ENCODE measurements at places on chromosomes 11 and 22.

DNA sequence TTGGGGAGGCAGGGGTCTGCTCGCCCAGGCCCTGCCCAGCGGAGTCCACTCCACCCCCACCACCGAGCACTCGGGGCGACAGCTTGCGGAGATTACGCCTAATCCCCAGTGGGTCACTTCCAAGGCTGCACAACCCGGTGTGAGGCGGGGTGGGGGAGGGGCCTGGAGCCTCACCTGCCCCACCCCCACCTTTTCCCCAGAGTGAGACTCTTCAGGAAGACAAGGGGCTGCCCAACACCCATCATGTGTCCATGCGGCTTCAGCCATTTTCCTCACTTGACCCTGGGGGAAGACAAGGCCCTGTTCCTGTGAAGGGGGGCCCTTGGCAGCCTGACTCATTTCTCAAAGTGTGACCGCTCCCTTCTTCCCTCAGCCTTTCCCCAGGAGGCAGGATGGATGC is 12.5 kb downstream of the SYNGR1 start:
- no peak for DNase-seq

GRCh38 chr22:40346185-40347118 is at the start of gene ADSL:
Gene ADSL (plus strand): TSS chr22:40346500. CDS start chr22:40346559, 59 bp downstream.
- peak; percentile 92 for DNase-seq

DNA sequence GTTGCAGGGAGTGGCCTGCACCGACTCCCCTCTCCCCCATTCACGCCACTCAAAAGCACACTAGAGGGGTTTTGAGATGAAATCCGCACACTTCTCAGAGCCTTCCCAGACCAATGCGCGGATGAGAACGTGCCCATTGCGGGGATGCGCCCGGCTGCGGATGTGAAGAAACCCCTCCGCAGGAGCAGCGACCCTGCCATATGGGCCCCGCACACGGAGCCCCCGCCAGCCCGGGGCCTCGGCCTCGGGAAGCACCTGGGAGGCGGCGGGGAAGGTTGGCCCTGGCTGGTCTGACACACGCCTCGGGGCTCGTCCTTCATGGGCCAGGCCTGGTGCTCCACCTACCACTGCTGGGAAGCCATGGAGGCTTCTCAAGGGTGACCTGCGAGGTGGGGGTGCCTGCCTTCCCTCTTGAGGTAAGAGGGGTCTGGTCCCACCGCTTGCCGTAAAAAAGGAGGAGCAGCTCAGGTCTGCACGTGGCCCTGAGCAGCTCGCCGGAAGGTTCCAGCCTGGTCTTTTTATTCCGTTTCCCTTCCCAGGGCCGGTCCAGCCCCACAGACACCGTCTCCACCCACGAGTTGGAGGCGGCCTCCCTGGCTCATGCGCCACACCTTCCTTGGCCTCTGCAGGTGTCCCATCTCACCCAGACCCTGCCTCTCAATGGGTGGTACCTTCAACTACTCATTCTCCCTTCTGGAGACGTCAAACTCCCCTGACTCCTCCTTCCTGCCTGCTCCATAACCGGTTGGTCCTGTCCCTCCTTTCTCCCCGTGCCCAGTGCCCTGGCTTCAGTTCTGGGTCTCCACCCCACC is 39.4 kb downstream of the TRMU start:
- DNase-seq, result no peak

DNA sequence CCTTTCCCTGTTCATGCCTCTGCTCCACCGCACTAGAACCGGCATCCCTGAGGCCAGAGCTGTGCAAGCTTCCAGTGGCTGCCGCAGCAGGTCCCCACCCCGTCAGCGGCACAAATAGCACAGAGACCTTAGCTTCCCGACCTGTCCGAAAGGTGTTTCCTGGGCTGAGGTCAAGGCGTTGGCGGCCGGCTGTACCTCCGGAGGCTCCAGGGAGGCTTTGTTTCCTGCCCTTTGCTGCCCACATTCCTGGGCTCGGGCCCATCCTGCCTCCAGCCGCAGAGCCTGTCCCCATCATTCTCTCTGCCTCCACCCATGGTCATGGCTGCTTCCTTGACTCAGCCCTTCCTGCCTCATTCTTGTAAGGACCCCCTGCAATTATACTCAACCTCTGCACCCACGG is 31.2 kb downstream of the ARHGAP8 start:
- DNase-seq, result no peak

DNA sequence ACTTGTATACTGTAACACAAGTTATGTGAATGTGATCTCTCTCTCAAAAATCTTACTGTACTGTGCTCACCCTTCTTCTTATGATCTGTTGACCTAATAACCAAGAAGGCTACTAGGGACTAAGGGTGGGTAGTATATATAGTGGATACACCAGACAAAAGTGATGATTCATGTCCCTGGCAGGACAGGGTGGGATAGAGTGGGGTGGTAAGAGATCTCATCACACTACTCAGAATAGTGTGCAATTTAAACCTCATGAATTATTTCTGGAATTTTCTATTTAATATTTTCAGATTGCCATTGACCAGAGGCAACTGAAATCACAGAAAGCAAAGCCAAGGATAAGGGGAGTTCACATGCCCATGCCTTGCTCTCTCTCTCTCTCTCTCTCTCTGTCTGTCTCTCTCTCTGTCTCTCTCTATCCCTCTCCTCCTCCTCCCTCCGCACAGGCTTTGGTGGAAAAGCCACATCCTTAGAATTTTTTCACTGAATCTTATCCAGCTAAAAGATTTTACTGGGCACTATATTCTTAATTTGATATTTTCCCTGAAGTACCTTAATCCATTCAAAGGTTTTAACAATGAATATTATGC is 12.0 kb upstream of the STK33 start:
- DNase-seq, result no peak

- no peak for DNase-seq
Observed at GRCh38 chr11:36390963-36391471, 94.9 kb downstream of the PRR5L start.

DNA sequence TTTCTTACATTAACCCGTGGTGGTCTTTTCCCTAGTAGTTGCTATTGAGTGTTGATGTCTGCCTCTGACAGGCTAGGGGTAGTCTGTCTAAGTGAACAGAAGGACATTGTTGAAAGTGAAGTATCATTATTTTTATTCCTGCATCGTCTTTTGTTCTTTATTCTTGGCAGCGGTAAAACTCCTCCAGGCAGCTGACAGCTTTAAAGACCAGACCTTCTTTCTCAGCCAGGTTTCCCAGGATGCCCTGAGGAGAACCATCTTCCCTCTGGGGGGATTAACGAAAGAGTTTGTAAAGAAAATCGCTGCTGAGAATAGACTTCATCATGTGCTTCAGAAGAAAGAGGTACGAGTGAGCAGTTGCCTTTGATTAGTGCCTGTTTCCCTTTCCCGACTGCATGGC is 14.6 kb downstream of the TRMU start:
- no peak for DNase-seq

DNA sequence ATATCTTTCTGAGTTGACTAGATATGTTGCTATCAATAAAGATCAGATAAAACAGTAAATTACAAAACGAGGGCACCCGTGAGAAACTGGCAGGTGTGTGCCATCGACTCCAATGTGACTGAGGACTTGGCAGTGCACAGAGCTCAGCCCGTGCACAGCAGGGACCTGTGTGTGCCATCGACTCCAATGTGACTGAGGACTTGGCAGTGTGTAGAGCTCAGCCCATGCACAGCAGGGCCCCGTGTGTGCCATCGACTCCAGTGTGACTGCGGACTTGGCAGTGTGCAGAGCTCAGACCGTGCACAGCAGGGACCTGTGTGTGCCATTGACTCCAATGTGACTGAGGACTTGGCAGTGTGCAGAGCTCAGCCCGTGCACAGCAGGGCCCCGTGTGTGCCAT is 347.2 kb upstream of the B3GAT1 start:
- DNase-seq, result no peak

DNA sequence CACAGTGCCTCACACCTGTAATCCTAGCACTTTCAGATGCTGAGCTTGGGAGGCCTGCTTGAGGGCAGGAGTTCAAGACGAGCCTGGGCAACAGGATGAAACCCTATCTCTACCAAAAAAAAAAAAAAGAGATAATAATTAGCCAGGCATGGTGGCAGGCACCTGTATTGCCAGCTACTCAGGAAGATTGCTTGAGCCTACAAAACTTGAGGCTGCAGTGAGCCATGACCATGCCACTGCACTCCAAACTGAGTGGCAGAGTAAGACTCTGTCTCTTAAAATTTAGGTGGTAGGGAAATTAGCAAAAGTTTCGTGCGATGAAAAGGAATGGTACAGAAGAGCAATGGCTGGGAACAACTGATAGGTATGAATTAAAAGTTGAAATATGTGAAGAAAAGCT is 18.0 kb downstream of the ST13 start:
- no peak for DNase-seq

GRCh38 chr11:107504981-107505380 is 47.4 kb upstream of the CWF19L2 start:
- no peak for DNase-seq

DNA sequence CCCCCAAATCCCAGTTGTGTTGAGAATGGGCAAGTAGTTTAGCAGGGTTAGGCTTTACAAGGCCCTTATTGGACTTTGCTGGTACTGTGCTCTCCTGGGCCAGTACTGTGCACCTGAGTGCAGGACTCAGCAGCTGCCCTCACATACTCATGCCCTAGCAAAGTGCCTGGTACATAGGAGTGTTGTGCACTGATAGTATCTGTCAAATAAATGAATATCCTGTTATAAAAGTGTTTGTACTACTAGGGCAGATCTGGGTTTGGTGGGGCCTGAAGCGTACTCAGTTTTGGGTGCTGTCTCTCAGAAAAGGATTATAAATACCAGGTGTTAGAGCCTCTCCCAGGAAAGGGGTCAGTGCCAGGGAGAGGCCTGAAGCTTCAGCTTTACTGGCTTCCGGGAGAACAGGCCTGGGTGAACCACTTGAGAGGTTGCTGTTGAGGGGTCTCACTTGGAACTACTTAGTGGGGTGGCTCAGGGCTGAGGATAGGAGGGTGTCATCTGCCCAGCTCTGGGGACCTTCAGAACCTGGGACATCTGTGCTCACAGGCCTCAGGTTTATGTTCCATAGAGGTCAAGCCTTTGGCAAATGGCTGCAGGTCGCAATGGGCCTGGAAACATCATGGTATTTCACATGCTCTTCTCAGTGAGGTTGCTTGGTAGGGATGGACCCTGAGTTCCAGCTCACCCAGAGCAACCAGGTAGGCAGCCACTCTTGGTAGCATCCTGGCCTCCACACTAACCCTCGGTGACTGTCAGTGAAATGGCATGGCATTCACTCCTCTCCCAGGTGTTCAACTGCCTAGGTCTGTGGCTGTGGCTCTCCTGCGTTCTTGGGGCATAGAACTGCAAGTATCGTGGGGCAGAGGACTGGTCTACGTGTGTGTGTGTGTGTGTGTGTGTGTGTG is 106.1 kb downstream of the ZBTB16 start:
- DNase-seq, result no peak

DNA sequence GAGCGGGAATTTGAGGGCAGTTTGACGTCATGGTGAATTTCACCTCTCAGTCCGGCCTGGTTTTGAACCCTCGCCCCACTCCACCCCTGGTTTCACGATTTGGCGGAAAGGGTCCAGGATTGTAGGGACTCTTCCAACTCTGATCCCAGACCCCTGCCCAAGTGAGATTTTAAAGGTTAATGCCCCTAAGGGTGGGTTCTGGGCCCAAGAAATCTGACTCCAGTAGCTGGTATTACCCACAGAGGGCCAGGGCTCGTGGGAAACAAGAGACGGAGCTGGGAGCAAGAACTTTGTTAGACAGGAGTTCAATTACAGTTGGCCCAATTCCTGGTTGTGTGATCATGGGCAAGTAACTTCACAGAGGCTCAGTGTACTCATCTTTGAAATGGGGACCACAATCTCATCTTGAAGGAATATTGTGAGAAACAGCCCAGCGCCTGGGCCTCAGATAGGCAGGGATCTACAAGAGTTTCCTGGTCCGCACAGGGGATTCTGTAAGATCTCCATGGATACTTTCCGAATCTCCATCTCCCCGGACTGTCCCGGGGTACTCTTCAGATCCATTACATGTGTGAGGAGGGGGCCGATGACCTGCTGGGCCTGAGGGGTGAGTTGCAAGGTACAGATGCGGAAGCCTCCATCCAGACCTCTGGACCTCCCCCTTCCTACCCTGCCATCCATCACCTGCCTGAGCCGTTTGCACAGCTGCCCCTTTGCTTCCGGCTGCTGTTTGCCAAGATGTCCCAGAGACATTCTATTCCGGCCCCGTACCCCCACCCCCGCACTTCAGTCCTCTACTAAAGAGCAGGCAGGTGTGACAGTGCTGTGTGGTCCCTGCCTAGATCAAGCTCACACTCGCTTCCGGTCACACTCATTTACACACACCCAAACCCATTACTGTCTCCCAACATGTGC is 687 bp upstream of the CALCA start:
- DNase-seq, result no peak

DNA sequence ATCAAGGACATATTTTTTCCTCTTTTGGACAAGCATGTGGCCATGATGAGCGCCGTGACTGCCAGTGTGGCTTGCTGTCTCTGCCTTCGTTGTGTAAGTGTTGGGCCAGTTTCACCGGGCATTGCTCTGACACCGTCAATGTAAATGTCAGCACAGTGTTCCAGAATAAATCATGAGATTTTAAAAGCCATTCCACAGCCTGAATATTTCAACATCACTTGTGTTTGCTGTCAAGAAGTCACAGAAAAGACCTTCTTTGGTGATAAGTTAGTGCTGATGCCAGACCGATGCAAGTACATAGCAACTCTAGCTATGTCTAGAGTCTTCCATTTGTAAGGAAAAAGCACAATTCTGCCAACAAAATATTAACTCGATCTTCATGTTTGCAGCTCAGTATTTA is 467.8 kb downstream of the TBC1D22A start:
- no peak for DNase-seq

DNA sequence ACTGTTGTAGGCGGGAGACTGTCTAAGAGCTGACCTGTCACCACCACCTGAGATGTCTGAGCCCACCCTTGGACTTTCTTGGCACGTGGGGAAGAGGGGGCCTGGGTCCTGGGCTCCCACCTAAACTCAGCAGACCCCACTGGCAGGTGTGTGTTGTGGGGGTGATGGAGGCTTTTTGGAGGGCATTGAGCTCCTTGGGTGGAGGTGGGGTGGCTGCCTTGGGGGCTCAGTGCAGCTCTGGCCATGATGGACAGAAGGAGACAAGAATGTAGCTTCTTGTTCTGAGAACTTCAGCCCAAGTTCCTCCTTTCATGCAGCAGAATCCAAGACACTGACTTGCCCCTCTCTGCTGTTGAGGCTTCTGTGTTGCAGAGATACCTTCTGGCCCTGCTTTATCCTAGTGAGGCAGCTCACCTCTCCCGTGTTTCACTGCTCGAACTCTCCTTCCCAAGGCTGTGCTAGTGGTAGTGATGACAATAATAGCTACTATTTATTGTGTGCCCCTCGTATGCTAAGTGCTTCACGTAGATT is 116.6 kb upstream of the OR4B1 start:
- no peak for DNase-seq

DNA sequence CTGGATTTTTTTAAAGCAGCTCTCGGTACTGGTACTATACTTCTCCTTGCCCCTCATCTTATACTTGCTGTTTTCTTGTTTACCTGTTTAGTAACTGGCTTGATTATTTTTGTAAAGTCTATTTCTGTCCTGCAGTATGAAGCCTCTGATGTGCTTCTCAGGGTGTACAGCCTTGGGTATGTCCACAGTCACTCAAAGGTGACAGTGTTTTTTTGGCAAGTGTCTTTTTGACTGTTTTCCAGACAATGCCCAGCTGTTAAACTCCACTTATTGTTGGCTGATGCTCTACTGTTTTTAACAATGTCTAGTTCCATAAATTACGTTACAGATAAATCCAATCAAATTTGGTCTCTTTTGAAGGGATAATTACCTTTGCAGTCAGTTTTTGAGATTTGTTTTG is 475.2 kb downstream of the JRKL start:
- DNase-seq, result no peak

GRCh38 chr11:17386331-17387084 is 2.0 kb downstream of the KCNJ11 start:
- DNase-seq, result peak; percentile 43
